NCI-H2171 (cell line): ENCODE measurements at places on chromosomes 5 and 9.

- DNase-seq = no peak
These were observed 101.4 kb downstream of the LHFPL2 start for GRCh38 chr5:78547183-78547582.

GRCh38 chr5:171175746-171176145 lies 133.3 kb upstream of the TLX3 start:
- DNase-seq = no peak

DNA sequence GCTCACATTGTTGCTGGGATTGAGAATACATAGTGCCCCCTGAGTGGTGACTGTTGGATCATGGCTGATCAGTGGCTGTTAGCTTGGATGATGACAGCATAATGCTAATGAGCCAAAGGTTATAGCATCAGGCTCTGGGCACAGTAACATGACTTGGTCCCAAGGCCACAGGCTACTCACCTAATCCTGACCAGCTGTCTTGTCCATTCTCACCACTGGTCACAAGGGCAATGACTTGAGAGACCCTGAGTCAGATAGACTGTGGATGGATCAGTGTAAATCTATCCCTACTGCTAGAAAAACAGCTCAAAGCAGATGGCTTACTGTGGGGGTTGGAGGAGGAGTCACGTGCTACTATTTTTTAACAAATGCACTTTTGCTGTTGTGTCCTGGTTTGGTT lies 74.7 kb downstream of the AOPEP start:
- DNase-seq = no peak

DNA sequence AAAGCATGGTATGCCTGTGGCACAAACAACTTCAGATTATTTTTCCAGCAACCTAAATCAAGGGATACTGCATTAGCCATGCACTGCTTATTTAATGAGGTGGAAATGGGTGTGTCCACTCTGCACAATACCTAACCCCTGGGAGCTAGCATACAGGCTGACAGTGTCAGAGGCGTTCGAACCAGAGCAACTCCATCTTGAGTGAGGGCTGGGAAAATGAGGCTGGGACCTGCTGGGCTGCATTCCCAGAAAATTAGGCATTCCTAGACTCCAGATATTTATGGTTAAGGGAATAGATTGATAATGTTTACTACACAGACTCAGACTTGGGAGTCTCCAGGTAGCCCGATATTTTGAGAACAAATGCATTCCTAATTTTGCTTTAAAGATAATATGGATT lies 2.8 kb downstream of the FGF1 start:
- no peak for DNase-seq

GRCh38 chr5:118789366-118789765 lies 199.0 kb downstream of the DTWD2 start:
- no peak for DNase-seq

DNA sequence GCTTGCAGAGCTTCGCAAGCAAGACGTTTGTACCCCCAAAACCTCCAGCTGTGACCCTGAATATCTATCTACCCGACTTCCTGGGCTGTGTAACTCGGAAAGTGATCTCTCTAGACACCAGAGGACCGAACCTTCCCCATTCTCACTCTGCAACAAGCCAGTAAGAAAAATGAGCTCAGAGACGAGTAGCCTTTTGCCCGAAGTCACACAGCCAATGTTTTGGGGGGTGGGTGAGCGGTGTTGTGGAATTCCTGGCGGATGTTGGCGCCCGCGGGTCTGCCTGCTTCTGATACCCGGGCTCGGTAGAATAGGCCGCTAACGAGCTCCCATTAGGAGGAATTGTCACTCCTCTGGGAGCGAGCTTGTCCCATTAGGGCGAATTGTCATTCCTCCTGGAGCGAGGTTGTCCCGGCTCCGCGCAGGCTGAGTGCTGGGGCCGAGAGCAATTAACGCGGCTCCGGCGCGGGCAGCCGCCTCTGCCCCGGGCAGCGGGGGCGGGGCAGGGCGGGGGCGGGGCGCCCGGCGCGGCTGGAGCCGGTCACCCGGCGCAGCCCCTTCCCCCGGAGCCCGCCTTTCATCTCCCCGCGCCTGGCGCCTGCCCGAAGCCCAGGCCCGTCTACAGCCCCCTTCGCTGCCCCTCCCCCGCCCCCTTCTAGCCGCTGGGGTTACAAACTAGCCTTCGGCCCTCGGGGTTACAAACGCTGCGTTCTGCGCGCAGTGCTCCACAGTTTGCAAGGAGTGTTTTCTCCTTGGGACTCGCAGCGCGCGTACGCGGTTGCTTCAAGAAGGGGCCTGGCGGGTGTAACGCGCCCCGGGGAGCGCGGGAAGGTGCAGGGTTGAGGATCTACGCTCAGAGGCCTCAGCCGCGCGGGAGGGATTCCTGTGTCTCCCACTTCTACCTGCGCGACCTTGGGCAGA lies 3.5 kb upstream of the MSX2 start:
- no peak for DNase-seq

DNA sequence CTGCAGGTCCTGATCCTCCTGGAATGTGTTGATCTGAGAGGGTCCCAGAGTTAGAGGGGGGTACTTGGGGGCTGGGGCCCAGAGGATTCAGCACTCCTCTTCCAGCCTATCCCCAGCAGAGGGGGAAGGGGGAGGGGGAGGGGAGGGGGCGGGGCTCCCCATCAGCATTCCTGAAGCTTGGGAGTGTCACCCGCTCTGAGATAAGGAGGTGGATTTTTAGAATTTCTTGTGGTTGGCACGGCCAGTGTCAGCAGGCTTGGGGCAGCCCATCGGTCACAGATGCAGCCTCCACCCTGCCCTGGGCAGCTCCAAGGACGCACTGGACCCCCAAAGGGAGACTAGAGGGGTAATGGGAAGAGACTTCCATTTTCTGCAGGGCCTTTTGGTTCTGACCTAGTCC lies 5.3 kb downstream of the FGF18 start:
- DNase-seq = no peak

GRCh38 chr5:176463113-176463764 lies 15.1 kb downstream of the FAF2 start:
- no peak for DNase-seq

DNA sequence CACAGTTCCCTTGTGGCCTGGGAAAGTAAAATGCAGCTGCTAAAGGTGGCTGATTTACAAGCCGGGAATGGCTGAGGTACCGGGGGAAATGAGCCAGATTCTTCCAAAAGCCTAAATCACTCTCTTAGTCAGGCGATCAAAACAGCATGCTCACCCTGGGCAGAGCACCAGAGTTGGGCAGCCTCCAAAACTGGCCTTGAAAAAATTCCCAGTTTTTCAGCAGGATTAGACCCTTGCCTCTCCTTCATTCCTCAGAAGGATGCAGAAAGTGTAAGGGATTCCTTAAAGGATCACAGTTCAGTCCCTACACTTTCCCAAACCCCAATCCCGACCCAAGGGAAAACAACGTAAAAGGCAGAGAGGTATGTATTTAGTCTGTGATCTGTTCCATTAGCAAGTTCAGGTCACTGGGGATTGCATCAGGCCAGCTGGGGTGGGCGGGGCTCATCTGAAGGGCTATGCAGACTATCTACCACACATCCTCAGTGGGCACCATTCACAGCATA lies 16.9 kb downstream of the TMEM174 start:
- no peak for DNase-seq

- no peak for DNase-seq
These were observed 199.4 kb upstream of the NFIL3 start for GRCh38 chr9:91623004-91623403.

DNA sequence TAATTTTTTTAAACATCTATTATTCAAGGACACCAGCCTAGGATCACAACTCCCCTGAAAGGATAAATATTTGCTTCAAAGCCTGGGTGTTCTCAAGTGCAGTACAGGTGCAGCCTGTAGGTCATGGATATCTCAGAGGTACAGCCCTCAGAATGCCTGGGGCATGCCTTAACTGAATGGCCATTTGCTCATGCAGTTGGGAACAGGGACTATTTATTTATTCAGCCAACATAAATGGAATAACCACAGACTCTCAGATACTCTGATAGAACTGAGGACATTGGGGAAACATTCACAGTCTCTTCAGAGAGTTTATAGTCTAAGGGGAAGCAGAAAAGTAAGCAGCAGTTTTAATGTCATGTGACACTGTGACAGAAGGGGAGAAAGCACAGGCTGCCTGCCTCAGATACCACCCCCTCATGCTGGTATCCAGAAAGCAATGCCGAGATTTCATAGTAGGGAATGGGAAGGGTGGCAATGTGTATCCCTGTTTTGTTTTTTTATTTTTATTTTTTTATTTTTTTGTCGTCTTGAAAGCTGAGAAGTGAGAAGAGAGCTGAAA lies 112.6 kb downstream of the MACIR start:
- no peak for DNase-seq

- DNase-seq = no peak
These were observed 84.7 kb upstream of the SLIT3 start for GRCh38 chr5:169385636-169386035.

DNA sequence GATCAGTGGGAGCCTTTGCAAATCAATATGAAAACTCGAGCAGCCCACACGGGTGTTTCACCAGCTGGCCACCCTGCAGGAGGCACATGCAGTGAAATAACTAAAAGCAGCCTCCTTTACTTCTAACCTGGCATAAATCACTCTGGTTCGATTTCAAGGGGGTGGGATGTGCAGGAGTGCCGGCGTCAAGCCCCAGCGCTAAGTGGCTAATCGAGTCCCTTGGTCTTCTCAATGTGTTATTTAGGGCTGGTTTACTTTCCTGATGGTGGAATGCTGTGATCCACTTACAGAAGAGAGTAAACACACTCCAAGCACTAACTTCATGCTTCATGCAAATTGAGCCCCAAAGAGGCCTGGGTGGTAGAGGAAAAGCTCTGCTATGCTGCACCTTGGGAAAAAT lies 109.4 kb downstream of the TMEM174 start:
- no peak for DNase-seq

DNA sequence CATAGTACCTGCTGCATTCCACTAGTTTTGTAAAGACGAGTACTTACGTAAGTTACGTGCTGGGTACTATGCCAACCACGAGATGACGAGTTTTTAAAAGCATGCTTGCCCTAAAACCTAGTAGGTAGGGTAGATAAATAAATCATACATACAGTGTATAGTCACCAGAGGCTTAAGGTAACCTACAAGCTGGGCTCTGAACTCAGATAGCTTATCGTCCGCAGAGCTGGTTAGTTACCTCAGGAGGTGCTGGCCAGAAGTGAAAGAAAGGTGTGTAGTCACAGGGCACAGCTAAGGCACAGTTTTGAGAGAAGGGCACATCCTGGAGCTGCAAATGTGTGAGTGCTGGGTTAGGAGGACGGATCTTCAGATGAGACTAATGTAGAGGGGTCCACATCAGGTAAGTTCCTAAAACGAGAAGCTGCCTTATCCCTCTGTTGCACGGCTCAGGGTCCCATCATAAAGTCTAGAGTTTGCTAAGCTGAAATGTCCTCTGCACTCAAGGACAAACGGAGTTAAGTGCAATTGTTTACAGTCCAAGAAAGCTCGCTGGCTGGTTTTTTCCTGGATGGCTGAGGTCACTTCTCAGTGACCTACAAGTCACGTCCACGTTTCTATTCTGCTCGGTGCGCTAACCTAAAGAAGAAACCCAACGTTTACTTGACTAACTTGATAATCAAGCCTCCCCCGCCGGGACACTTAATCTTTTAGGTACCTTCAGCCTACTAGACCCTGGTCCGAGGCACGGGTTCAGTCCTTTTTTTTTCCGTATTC lies 1.1 kb upstream of the SNX24 start:
- DNase-seq = no peak

DNA sequence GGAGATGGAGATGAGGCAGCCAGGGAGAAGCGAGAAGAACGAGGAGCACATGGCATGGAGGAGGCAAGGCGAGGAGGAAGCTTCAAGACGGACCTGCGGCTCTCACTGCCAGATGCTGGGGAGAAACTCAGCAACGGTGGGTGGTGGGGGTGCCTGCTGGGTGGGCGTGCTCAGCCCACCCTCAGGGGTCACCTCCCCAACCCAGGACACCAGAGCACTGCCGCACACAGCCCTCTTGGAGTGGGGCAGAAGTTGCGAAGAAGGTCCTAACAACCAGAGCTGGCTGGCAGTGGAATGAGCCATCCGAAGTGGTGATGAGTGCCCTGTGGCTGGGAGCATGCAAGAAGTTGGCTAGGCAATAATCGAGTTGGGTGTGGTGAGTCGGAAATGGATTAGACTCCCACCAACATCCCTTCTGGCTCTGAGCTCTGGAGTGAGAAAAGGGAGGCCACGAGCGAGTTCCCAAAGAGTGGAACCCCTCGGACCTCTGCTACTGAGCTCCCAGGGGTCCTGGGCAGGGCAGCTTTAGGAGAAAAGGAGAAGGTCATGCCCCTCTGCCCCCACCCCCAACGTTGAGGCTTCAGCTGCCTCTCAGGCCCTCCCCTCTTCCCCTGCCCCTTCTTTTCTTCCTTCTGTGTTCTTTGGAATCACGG lies 212.7 kb upstream of the MVB12B start:
- no peak for DNase-seq

- DNase-seq = no peak
These were observed 155.5 kb upstream of the SLC12A2 start for GRCh38 chr5:127928053-127928452.

- no peak for DNase-seq
These were observed 9.9 kb downstream of the CAMK4 start for GRCh38 chr5:111234125-111234524.

DNA sequence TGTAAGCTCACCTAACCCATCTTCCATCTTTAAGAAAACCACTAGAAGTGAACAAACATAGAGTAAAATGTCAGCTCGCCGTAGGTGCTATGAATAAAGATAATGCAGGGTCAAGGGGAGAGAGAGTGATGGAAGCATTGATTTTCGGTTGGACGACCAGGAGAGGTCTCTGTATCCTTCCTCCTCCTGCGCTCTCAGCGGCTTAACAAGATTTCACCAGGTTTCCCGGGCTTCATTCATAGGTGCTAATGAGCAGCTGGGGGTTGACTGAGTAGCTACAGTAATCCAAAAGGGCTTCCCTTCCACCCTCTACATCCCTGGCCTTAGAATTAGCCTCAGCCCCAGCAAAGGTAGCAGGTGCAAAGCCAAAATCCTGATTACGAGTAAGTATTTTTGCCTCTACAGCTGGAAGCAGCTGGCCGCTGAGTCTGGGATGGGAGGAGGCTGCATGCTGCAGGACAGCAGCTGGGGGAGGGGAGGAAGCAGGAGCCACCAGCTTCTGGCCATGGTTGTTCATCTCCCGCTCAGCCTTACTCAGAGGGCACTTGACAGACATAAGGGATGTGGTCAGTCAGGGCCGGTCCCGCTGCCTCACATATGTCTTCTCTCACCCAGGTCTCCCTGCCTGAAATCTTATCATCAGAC lies 112.0 kb upstream of the IL12B start:
- no peak for DNase-seq

GRCh38 chr9:121667214-121667613 lies 15.8 kb downstream of the DAB2IP start:
- no peak for DNase-seq

GRCh38 chr5:172868436-172868923 lies 34.4 kb downstream of the ERGIC1 start:
- no peak for DNase-seq

DNA sequence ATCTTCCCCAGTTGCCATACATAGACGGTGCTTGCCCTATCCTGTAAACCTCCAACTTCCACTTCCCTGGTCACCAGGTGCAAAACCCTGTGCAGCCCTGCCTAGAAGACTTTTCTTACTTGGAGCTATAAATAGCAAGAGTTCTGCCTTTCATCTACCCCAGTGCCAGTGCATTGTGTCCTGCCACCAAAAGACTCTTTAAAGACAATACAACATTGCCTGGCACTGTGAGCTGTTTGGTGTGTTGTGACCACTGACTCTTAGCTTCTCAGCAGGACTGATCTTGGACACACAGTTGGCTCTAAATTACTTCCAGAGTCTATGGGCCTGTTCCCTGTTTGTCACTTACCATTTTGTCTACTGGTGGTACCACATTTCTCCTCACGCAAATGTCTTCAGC lies 608.1 kb downstream of the CDH9 start:
- no peak for DNase-seq

GRCh38 chr5:72121052-72121779 lies 13.9 kb downstream of the MAP1B start:
- no peak for DNase-seq

- no peak for DNase-seq
These were observed 8.4 kb downstream of the GFI1B start for GRCh38 chr9:132986640-132987620.
